ENCODE measurements at places on chromosomes 2 and 18.

DNA sequence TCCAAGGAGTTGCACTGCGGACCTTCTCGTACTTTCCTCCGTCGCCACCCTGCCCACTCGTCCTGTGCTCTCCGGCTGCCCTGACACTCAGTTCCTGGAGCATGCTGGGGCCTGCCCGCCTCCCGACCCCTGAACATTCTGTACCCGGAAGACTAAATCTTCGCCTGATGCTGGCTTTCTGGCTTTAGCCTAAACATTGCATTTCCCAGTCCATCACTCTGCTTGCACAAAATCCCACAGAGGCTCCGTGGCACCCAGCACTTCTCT lies 550 bp upstream of the SFXN5 start:
- no peak for DNase-seq

DNA sequence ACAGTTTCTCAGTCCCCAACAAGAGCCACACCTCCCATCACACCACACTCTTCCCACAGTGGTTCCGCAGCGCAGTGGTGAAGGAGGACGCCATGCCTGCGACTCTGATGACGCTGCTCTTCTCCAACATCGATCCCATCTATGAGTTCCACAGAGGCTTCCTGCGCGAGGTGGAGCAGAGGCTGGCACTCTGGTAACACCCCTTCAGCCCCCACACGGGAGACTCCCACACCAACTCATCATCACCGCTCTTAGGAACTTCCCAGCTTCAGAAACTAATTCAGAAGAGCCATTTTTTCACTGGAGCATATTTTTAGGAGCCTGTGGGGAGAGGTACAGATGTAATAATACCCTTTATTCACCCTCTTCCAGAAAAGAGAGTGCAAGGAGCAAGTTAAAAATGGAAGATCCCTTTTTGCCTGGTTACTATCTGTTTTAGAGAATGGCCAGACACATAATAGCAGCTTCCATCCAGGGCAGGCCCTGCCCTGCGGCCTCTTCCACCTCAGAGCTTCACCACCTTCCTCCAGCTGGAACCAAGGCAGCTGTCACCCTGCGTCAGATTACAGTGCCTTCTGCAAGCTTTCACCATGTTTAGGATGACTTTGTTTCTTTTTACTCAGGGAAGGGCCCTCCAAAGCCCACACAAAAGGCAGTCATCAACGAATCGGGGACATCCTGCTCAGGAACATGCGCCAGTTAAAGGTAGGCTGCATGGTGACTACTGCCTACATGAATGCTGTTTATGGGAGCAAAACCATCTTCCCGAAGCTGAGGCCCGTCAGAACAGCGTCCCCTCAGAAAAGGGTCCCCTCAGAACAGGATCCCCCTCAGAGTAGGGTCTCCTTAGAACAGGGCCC lies 44.9 kb downstream of the STK25 start:
- peak; percentile 56 for DNase-seq

DNA sequence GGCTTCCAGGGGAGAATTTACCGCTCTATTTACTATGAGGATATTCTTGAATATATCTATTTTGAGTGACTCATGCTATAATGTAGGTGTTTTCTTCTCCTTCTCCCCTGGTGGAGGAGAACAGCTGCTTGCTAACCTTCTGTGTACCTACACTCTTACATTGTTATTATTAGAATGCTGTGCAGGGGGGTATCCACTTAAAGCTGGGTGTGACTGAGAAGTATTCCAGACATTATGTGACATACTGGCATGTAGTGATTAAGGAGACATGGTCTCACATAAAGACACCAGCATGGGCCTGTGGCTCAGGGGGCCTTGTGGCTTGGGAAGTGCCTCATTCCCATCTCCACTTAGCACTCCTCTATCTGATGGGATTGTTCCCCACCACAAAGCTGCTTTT lies 287.9 kb downstream of the PTPRM start:
- DNase-seq = no peak

- DNase-seq = no peak
Measured at GRCh38 chr2:234291765-234292204, 205.1 kb downstream of the ARL4C start.

GRCh38 chr18:51006061-51006818 lies 23.8 kb upstream of the SMAD4 start:
- DNase-seq = no peak

GRCh38 chr2:44291281-44292248 lies 16.3 kb downstream of the SLC3A1 start:
- peak; percentile 67 for DNase-seq

- no peak for DNase-seq
Measured at GRCh38 chr2:119753041-119753929, 6.4 kb upstream of the PTPN4 start.

GRCh38 chr18:50734886-50735285 lies 84.9 kb downstream of the MRO start:
- DNase-seq = no peak
